HuH-7 (cell line): ENCODE measurements at places on chromosomes 1 and 21.
A peak's percentile ranks its signal among the peaks of the same experiment; 100 is the strongest.

DNA sequence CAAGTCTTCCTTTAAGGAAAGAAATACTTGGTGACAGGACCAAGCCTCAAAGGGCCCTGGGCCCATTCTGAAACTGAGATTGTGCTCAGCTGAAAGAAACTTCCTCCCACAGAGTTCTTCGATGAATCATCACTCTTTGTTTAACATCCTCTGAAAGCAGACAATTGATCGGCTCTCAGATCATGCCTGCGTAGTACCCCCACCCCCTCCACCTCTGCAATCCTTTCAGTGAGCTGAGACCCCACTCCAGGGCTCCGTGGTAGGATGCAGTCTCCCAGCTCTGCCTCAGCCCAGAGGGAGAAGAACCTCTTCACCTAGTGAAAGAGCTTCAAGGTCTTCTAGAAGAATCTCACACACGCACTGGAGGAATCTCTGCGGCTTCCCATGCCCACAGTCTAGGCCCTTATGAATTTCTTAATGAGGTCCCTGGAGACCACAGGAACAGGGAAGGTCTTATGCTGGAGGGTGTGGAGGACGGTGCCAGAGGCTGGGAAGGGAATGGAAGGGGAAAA, 104.9 kb upstream of the SOD1 start:
- no peak for DNase-seq

DNA sequence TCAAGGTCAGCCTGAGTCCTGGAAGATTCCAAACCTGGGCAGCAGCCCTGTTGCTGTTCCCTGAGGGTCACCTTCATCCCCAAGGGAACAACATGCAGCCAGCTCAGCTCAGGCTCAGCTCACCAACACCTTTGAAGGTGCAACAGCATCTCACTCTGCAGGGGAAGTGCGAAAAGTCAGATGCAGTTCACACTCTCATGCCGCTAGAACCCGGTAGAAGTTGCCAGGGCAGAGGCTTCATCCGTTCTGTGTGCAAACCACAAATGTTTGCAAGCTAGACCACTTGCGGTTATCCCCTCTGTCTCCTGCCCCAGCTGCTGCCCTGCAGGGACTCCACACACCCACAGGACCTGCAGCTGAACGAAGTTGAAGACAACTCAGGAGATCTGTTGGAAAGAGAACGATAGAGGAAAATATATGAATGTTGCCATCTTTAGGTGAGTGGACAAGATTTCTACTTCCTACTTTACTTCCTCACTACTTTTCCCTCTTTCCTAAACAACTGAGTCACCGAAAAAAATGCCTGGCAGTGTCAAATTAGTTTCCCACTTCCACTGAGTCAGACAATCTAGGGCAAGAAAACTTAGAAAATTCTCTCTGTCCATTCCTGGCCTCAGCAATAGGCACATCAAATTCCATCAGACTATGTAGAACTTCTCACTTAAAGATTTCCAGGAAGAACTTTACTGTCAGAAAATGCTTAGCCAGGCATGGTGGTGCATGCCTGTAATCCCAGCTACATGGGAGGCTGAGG, 1.8 kb upstream of the FCRL6 start:
- DNase-seq = no peak

DNA sequence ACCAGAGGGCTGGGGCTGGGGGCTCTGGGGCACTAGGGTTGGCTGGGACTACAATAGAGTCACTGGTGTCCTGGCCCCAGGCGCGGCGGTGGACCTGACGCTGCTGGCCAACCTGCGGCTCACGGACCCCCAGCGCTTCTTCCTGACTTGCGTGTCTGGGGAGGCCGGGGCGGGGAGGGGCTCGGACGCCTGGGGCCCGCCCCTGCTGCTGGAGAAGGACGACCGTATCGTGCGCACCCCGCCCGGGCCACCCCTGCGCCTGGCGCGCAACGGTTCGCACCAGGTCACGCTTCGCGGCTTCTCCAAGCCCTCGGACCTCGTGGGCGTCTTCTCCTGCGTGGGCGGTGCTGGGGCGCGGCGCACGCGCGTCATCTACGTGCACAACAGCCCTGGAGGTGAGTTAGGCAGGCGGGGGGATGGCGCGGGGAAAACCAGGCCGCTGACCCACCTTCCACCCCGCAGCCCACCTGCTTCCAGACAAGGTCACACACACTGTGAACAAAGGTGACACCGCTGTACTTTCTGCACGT, 4.1 kb downstream of the TIE1 start:
- no peak for DNase-seq

- no peak for DNase-seq
Measured at GRCh38 chr1:18058981-18059605, 48.5 kb upstream of the IGSF21 start.

DNA sequence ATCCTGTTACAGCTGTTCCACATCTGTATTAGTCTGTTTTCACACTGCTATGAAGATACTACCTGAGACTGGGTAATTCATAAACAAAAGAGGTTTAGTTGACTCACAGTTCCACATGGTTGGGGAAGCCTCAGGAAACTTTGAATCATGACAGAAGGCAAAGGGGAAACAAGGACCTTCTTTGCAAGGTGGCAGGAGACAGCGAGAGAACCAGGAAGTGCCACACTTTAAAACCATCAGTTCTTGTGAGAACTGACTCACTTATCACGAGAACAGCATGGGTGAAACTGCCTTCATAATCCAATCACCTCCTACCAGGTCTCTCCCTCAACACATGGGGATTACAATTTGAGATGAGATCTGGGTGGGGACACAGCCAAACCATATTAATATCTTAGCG, 110.3 kb upstream of the TRABD2B start:
- DNase-seq = no peak

DNA sequence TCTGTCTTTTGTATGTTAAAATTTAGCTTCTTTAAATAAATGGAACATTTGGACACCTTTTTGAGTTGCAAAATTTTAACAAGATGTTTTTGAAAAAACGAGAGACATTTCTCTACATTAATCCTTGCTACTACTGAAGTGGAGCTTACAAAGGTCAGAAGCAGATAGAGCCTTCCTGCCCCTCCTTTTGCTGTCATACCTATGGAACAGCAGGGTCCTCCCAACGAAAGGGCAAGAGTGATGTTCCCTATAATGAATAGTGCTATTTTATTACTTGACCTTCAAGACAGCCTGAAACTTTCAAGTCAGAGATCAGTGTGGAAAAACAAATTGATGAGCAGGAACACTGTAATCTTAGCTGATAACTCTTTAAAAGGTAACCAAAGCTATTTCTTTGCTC, 1538.9 kb downstream of the PLA2G4A start:
- DNase-seq = no peak

- DNase-seq = no peak
Measured at GRCh38 chr1:229266832-229267500, 3.9 kb upstream of the RAB4A start.

GRCh38 chr1:219988387-219988786, 57.9 kb downstream of the EPRS1 start:
- DNase-seq = no peak

DNA sequence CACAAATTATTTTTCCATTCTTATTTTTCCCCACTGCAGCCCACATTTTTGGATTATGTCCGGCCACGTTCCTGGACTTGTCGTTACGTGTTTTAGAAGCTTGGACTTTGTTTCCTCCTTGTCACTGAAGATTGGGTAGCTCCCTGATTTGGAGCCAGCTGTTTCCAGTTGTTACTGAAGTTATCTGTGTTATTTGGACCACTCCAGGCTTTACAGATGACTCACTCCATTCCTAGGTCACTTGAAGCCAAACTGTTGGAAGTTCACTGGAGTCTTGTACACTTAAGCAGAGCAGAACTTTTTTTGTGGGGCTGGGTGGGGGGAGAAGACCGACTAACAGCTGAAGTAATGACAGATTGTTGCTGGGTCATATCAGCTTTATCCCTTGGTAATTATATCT, 12.2 kb upstream of the AXDND1 start:
- DNase-seq = no peak

- no peak for DNase-seq
Measured at GRCh38 chr1:205535866-205536758, 31.6 kb downstream of the CDK18 start.

GRCh38 chr1:183622013-183622412, 13.6 kb downstream of the ARPC5 start:
- no peak for DNase-seq

- DNase-seq = no peak
Measured at GRCh38 chr1:97820470-97821188, 100.2 kb downstream of the DPYD start.

DNA sequence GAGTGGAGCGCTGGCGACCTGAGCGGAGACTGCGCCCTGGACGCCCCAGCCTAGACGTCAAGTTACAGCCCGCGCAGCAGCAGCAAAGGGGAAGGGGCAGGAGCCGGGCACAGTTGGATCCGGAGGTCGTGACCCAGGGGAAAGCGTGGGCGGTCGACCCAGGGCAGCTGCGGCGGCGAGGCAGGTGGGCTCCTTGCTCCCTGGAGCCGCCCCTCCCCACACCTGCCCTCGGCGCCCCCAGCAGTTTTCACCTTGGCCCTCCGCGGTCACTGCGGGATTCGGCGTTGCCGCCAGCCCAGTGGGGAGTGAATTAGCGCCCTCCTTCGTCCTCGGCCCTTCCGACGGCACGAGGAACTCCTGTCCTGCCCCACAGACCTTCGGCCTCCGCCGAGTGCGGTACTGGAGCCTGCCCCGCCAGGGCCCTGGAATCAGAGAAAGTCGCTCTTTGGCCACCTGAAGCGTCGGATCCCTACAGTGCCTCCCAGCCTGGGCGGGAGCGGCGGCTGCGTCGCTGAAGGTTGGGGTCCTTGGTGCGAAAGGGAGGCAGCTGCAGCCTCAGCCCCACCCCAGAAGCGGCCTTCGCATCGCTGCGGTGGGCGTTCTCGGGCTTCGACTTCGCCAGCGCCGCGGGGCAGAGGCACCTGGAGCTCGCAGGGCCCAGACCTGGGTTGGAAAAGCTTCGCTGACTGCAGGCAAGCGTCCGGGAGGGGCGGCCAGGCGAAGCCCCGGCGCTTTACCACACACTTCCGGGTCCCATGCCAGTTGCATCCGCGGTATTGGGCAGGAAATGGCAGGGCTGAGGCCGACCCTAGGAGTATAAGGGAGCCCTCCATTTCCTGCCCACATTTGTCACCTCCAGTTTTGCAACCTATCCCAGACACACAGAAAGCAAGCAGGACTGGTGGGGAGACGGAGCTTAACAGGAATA, 4.2 kb downstream of the TFAP2E start:
- no peak for DNase-seq

GRCh38 chr1:14924455-14925331, 228.9 kb upstream of the TMEM51 start:
- DNase-seq = peak; percentile 31

DNA sequence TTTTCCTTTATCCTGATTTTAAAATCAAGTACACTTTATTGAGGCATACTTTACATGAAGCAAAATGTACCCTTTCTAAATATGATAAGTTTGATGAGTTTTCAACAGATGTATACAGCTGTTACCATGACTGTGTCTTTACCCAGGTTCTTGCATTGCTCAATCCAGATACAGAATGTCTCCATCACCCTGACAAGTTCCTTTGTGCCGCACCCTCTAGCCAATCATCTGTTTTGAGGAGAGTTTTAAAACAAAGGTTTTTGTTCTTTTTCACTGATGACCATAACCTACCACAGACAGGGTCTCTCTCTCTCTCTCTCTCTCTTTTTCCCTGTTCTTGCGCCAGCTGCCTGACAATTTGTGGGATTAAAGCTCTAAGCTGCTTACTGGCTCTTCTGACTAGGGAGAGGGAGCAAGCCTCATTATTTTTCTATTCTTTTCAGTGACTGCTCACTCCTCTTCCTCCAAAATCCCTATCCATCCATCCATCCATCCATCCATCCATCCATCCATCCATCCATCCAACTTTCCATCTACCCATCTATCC, 1.2 kb upstream of the KCNE1 start:
- DNase-seq = no peak

DNA sequence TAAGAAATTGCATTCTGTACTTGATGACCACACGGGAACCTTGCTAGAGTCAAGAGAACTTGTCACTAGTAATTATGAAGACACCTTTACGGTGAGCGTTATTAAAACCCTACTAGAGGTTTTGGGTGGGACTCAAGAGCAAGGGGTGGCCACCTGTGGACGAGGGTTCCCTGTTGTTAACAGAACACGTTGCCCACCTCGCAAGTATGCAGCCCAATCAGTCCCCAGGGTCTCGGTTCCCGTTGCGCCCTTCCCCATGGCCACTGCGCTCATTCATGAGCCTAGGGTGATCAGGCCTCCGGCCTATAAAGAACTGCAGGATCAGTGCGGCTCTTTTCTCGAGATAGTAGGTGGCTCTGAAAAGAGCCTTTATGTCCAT, 30.2 kb upstream of the RNF187 start:
- peak; percentile 57 for DNase-seq

GRCh38 chr1:163928069-163928468, 606.3 kb downstream of the NUF2 start:
- DNase-seq = no peak

- DNase-seq = no peak
Measured at GRCh38 chr21:45984584-45985095, 3.1 kb downstream of the COL6A1 start.

- no peak for DNase-seq
Measured at GRCh38 chr1:91929250-91929649, 20.0 kb upstream of the BRDT start.

DNA sequence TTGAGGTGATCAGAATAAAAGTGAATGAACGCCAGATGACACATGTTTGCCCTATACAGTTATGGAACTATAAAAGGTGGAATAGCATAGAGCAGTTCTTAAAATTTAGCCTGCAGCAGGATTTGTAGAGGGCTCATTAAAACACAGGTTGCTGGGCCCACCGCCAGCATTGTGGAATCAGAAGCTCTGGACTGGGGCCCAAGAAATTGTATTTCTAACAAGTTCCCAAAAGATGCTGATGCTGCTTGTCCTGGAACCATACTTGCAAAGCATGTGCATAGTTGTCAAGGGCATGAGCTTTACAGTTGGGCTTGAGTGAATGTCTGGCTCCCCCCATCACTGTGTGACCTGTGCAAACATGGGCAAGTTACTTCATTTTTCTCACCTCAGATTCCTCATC, 37.5 kb upstream of the LRRC53 start:
- DNase-seq = no peak

- no peak for DNase-seq
Measured at GRCh38 chr1:36349839-36350238, 26.4 kb upstream of the EVA1B start.

- DNase-seq = no peak
Measured at GRCh38 chr1:24058671-24059455, 53.1 kb downstream of the MYOM3 start.

DNA sequence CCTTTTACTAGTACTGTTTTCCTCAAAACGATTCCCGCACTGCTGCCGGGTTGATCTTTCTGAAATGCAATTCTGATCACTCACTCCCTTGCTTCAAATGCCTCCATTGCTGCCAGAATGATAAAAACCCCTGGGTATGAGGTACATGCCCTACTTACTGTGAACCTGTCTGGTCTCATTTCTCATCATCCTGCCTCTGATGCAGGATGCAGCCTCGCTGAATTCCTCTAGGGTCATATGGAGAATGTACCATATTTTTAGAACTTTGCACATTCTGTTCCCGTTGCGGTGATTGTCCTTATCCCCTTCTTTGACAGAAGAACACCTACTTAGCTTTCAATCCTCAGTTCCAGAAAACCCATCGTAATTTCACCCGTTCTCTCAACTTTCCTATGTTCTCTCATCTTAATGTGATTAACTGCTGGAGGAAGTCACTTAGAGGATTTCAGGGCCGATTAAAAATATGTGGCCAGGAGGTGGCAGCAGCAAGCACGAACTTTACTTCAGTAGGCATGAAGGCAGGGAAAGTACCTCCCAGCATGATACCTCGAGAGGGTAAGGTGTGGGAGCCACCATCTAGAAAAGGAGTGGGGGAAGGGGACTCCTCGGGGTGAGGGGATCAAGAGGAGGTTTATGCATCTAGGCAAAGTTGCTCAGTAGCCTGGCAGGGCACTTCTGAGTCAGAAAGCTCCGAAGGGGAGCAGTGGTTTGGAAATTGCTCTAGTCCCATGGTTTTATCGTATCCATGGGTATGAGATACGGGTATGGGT, 361.5 kb upstream of the ZP4 start:
- peak; percentile 51 for DNase-seq
